ENCODE measurements at places on chromosomes 3 and 15.

GRCh38 chr15:69755551-69756310 lies 303.1 kb downstream of the RPLP1 start:
- H3K4me1 ChIP-seq: no peaks in the 10 kb centered on the region
- no peak for DNase-seq

DNA sequence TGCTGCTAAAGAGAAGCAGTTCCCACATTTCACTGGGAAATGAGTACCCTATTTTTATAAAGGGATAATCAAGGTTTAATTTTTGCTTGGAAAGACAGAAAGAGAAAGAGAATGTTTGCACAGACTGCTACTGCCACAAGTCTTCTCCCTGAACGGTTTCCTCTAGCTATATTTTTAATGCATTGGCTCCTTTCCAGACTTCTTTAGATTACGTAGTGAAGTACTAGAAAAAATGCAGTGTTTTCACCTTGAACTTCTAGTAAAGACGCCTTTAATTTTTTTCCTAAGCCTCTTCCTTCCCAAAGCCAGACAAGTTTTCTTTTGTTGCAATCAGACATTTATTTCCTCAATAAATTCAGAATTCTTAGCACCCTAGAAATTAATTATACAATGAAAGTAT lies 248.3 kb upstream of the CCDC54 start:
- no peaks in the 10 kb centered on the region for H3K27me3 ChIP-seq
- no peaks in the 10 kb centered on the region for H3K36me3 ChIP-seq
- peaks cover 5% of the 10 kb centered on the region for H3K4me1 ChIP-seq
- peak overlapping the region; percentile 37 for H3K27ac ChIP-seq

DNA sequence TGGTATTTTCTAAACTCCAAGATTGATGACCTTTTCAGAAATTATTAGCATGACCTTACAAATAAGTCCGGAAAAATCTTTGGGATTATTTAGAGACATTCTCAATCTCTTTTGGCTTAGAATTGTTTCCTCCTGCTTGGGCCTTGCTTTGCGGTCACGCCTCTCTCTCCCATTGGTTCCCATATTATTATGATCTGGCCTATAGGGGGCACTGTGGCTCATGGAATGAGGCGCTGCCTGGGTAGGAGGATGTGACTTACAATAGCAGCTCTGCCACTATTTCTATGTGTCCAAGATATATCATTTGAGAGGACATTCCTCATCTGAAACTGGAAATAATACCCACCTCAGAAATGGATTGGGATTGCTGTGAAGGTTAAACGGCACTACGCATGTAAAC lies 464.9 kb downstream of the MFSD1 start:
- H3K27me3 ChIP-seq: no peaks in the 10 kb centered on the region
- no peaks in the 10 kb centered on the region for H3K36me3 ChIP-seq
- H3K4me1 ChIP-seq: no peaks in the 10 kb centered on the region

DNA sequence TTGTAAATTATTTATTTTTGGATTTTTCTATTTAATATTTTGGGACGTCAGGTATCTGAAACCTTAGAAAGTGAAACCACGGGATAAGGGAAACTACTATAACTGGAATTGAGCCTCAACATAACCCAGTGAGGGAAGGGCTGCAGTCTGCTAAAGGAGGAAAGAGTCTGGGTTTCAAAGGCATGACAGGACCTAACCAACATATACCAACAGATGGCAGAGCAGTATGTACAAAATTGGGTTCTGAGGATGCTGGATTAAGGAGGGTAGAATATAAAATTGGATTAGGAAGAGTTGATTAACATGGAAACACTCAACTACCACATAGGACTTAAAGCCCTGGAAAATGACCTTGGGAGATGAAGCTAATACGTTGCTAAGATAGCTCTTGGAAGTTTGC lies 603.5 kb downstream of the MECOM start:
- H3K36me3 ChIP-seq: no peaks in the 10 kb centered on the region
- no peak for DNase-seq
- no peaks in the 10 kb centered on the region for H3K4me1 ChIP-seq
- no peak overlapping the region for H3K4me3 ChIP-seq
- H3K27me3 ChIP-seq: no peaks in the 10 kb centered on the region
- no peak overlapping the region for H3K27ac ChIP-seq

DNA sequence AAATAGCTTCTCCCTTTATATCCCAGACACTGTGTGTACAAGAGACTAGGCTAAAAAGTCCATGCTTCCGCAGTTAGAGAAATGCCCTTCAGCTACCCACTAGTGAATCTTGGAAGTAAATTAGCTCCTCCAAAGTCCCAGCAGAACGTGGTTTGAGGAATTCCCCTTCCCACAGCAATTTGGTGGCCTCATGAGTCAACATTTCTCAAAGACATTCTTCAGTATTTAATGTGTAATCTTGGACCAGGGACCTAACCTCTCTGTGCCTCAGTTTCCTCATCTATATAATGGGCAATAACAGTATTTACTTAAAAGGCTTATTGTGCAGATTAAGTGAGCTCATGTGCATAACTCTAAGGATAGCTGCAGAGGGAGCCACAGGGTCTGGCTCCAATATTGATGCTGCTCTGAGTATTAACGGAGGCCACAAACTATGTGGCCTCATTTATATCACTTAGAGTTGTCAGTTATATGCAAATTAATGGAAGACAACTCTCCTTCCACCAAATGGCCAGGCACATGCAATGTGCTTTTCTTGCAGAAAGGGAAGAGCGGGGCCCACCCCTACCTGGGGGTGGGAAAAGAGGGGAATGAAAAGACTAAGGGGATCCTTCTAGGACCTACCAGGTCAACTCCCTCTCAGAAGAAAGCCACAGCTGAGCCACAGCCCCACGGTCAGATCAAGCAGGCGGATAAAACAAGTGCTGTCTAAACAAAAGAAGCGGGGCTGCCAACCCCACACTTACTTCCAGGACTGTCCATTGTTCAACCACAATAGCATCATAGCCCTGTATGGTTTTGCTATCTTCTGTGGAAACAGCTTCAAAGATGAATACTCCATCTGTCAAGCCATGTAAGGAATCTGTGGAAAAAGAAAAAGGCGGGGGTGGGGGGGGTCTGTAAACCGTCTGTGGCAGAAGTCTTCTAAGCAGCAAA lies 92.4 kb downstream of the OXNAD1 start:
- H3K4me3 ChIP-seq: no peak overlapping the region
- H3K27ac ChIP-seq: no peak overlapping the region
- no peak for DNase-seq
- H3K4me1 ChIP-seq: peaks cover 3% of the 10 kb centered on the region
- no peaks in the 10 kb centered on the region for H3K36me3 ChIP-seq

DNA sequence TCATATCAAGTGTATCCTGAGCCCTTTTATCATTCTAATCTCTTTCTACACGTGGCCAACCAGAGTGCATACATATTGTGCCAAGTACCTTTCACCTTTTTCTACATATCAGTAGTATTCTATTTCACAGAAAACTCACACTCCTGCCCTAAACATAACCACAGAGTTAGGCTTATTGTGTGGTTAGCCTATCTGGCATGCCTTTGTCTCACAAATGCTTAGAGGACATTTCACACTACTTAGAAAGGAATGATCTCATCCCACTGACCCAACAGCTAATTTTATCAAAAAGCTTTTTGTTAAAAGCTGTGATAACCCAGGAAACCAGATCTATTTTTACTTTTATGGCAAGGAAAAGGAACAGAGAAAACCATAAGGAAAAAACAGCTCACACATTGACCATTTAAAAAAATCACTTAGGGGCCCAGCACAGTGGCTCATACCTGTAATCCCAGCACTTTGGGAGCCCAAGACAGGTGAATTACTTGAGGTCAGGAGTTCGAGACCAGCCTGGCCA lies 17.8 kb upstream of the MAP4 start:
- H3K36me3 ChIP-seq: no peaks in the 10 kb centered on the region
- H3K4me1 ChIP-seq: peaks cover 7% of the 10 kb centered on the region
- H3K4me3 ChIP-seq: no peak overlapping the region
- no peak for DNase-seq
- H3K27me3 ChIP-seq: no peaks in the 10 kb centered on the region
- no peak overlapping the region for H3K27ac ChIP-seq

Data from ovary (tissue), 10 donors.